ENCODE measurements at places on chromosomes 1 and 21.

- no peak for DNase-seq
These were observed 10.5 kb downstream of the KIF21B start for GRCh38 chr1:201013031-201013485.

GRCh38 chr1:190147616-190148015 is 330.0 kb downstream of the BRINP3 start:
- DNase-seq, result no peak

DNA sequence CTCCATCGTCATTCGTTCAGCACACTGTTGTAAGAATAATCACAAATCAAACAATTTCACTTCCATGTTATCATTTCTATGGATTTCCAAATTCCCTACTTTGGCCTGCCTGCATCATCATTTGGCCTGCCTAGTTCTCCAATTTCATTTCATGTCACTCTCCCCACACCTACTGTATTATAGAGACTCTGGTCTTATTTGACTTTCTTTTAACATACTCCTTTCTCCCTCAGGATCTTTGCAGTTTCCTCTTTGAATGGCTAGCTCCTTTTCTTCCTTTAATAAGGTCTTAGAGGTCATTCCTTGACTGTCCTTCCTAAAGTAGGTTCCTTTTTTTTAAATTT is 36.3 kb upstream of the PODN start:
- no peak for DNase-seq

DNA sequence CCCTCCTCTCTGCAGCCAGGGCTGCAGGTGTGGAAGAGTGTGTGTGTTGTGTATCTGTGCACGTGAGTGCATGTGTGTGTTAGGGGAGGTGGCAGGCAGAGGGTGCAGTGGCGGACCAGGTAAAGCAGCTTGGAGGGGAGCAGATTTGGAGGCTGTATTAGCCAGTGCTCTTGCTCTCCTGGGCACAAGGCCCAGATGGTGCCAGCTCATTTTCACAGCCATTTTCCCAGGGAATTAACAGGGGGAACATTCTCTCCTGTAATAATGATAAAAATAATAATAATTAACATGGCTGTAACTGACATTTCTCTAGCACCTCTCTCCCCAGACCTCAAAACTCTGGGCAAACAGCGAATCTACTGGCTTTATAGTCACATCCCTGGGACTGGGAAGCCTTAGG is 43.6 kb downstream of the LRRN2 start:
- DNase-seq, result no peak

GRCh38 chr21:20997636-20998455 is at the start of gene NCAM2:
NCAM2 (plus strand) TSS chr21:20998409.
- DNase-seq, result peak; percentile 50

GRCh38 chr1:86641318-86641717 is 63.1 kb upstream of the SH3GLB1 start:
- DNase-seq, result no peak

DNA sequence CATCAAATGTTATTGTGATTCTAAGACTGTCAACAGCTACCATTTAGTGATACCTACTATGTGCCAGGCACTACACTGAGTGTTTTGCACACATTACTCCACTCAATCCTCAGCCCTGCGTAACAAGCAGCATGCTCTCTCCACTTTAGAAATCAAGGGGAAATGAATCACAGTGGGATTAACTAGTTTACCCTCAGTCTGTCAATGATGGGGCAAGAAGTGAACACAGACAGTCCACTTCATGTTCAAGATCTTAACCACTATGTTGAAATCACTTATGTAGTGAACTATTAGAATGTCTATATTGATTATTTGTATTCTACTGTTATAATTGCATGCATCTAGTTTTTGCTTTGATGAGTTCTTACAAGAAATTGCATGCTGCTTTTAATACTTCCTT is 165.3 kb downstream of the LTN1 start:
- DNase-seq, result no peak

GRCh38 chr1:57222307-57222706 is 201.6 kb downstream of the DAB1 start:
- DNase-seq, result no peak

- DNase-seq, result no peak
These were observed 198.2 kb downstream of the CENPF start for GRCh38 chr1:214801191-214801590.

DNA sequence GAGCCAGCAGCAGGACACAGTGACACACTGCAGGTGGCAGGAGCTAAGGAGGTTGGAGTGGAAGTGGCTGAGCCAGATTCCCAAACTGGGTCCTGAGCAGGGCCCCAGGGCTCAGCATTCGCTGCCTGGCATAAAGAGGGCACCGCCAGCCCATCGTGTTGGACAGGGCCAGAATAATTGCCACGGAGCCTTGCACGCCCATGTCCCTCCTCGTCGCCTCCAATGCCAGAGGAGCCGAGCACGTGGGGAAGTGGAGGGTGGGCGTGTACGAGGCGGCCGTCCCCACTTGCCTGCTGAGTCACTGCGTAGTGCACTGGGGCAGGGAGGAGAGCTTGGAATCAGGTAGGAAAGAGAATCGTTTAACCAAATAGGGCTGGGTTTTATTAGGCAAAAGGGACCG is 26.1 kb upstream of the LRRC47 start:
- no peak for DNase-seq

- no peak for DNase-seq
These were observed 5.1 kb upstream of the ENAH start for GRCh38 chr1:225658041-225658440.

- peak; percentile 80 for DNase-seq
These were observed 9.3 kb upstream of the MDM4 start for GRCh38 chr1:204506969-204507316.

DNA sequence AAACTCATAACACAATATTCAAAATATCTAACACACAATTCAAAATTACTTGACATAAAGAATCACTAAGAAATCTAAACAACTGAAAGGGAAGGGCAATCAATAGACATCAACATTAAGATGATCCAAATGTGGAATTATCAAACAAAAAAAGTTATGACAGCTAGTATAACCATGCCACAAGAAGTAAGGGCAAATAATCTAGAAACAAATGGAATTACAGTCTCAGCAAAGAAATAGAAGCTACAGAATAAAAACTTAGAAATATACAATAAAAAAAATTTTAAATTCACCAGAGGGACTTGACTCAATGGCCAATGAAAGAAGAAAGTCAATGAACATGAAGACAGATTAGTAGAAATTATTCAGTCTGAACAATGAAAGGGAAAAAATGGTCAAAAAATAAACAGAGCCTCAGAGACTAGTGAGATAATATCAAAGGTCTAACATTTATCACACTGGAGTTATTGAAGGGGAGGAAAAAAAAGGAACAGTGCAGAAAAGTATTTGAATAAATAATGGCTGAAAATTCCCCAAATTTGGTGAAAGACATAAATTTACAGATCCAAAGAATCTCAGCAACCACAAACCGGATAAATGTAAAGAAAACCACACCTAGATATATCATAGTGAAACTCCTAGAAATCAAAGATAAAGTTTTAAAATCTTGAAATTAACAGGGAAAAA is 41.8 kb downstream of the BARHL2 start:
- DNase-seq, result no peak

DNA sequence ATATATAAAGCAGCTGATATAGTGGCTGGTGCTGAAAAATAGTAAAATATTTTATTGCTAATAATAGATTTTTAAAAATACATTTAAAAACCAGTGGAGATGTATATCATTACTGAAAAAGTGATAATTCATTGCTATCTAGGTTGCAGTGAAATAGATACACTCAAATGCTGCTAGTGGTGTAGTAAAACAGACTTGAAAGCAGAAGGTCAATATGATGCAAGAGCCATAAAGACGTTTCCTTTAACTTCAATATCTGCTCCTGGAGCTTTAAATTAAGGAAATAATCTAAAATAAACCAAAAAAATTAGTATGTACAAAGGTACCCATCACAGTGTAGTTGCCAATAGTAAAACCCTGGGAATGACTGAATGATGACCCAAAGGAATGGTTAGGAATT is 26.2 kb downstream of the RHEX start:
- DNase-seq, result no peak

GRCh38 chr1:66349242-66349641 is 184.7 kb upstream of the SGIP1 start:
- DNase-seq, result no peak

DNA sequence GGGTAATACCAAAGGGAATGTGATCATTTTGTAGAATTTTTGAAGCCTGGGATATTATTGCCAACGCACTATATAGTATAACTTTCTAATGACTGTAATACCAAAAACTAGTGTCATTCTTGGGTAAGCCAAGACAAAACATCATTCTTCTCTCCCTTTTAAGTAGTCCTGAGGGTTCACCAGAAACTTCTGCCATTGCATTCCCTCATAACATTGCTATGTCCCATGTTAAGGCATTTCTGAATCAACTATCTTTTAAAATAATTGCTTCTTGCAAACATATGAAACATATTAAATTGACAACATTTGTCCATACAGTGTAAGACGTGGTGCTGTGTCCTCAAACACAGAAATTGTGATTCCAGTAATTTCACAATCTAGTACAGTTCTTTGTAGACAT is 29.9 kb upstream of the C1orf21 start:
- no peak for DNase-seq

- DNase-seq, result no peak
These were observed 11.2 kb upstream of the MX2 start for GRCh38 chr21:41350436-41351155.

- DNase-seq, result no peak
These were observed 155.0 kb downstream of the TOMM20 start for GRCh38 chr1:234973426-234974250.

- no peak for DNase-seq
These were observed 156.5 kb upstream of the VAMP3 start for GRCh38 chr1:7614576-7615074.

- no peak for DNase-seq
These were observed 1.3 kb downstream of the ST6GALNAC3 start for GRCh38 chr1:76075877-76076276.

DNA sequence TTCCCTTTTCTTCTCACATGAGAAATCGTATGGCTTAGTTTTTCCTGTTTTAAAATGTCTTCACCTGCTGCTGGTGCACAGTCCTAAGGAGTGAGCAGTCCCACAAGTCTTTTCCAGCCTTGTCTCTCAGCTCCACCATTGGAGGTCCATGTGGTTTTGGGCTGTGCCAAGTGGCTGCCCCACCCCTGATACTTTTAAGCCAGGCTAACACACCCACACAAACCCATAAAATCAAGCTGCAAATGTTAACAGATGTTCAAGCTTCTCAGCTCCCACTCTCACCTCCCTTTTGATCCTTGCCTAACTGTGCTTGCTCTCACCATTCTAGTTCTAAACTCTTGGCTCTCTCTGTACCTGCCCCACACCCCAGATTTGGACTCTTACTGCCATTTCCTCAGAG is 74.5 kb upstream of the COL24A1 start:
- DNase-seq, result no peak

GRCh38 chr1:101706366-101706765 is 290.4 kb downstream of the OLFM3 start:
- no peak for DNase-seq
